ENCODE measurements at places on chromosomes 3 and 15.

- no peak for DNase-seq
These were observed 195.9 kb downstream of the SLCO3A1 start for GRCh38 chr15:92049290-92049989.

DNA sequence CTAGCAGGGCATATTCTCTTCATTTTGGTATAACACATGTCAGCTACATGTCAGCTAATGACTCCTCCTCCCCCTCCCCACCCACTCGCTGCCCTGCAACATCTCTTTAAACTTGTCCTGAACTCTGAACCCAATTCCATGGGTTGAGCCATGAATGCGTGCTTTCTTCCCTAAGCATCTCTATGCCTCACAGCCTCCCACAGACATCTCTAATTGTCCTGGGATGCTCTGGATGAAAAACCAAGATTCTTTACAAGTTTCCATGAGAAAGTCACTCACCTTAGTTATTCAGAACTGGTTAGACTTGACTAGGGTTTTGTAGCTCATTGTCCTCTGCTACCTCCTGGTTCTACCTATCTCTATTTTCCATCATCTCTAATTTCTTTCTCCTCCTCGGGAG is 629.1 kb downstream of the TBL1XR1 start:
- no peak for DNase-seq

GRCh38 chr3:156181509-156181908 is 61.1 kb downstream of the KCNAB1 start:
- no peak for DNase-seq

GRCh38 chr3:169509780-169510692 is 153.5 kb downstream of the MECOM start:
- no peak for DNase-seq

- no peak for DNase-seq
These were observed 47.1 kb downstream of the SCAP start for GRCh38 chr3:47428662-47429061.

DNA sequence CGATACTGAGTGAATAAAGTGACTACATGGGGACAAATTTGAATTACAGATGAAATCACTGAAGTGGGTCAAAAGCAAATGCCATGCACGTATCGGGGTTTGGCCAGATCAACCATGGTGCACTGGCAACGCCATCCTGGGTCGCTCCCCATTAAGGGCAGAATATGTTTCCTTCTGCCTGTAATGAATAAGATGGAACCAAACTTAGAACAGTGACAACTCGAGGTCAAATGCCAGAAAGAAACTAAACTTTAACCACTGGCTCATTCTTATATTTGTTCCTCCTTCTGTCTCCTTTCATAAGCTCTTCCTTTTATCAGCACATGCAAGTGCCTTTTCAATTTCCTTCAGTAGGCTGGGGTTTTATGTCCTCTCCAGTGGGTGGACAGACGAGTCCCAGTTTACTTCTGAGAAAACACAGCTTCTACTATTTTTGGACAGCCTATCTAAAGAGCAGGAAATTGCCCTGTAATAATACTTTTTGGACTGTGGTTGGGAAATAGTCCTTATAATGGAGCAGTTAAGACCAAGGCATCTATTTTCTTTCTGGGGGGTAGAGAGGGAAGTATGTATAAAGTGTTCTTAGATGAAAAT is 61.4 kb downstream of the WHAMM start:
- DNase-seq: no peak

GRCh38 chr3:71629289-71629688 is 45.8 kb upstream of the FOXP1 start:
- DNase-seq: no peak

- DNase-seq: no peak
These were observed 151.2 kb upstream of the UBE2E1 start for GRCh38 chr3:23654571-23654970.

GRCh38 chr3:11554236-11554610 is 89.5 kb downstream of the VGLL4 start:
- DNase-seq: no peak

DNA sequence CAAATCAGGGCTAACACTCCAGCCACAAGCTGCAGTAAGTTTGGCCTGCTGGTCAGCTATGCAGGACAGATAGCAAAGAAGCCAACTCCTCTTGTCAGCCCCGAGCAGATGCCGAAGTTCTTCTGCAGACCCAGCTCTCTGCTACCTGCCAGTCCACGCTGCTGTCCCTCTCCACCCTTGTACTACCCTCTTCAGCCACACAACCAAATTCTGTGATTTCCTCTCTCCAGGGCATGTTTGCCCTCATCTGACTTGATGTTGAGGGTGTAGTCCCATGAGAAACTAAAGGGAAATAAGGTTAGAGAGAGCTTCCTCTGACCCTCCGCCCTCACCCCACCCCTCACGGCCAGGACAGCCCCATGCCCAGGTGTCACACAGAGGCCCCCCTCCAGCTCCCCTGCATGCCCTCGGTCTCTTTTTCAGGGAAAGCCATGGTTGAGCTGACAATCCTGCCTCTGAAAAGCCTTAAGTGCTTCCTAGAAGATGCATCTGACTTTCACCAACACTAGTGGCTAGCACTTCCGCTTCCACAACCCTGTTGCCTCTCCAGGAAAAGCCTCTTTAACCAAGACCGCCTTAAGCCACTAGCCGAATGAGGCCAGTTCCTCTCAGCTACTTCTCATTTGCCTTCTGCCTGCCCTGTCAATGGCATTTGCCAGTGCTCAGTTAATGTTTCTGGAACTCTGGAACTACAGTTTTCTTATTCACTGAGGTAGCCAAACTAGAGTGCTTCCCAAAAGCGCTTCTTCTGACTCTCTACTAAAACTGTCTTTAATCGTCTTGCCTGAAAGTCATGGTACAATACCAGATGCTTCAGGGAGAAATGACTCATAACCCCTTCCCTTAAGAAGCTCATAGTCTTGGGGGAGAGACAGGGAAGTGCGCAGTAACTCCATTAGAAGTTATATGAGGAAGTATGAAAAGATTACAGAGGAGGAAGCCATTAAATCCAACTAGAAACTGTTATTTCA is 300.4 kb upstream of the STT3B start:
- no peak for DNase-seq

DNA sequence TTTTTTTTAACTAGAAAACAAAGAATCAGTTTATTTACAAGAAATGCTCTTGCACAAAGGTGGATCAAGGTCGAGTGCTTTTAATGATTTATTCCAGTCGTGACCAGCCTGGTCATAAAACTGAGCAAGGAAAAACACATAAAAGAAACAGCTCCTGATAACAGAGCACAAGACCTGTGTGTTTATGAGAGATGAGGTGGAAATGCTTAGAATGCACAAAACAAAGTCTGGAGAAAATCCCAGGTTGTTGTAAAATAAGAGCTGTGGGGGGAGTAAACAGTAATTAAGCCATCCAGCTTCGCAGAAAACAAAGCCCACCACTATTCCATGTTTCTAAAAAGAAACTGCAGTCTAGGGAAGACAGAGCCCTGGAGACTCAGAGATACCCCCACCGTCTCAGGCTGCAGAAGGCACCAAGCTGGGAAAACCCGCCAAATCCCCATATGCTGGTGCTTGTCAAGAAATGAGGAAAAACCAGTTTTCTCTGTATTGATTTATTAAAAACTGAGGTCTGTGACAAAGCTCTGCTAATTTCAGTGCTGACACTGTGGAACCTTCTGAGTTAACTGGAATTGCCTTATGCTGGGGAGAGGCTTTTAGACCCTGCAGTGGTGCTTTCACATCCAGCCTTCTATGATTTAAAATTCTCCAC is 139.3 kb downstream of the ADAMTS17 start:
- DNase-seq: no peak

GRCh38 chr3:38577371-38578080 is 72.0 kb downstream of the SCN5A start:
- DNase-seq: peak; percentile 0

GRCh38 chr3:14319654-14320182 is 82.7 kb upstream of the SLC6A6 start:
- DNase-seq: peak; percentile 26

DNA sequence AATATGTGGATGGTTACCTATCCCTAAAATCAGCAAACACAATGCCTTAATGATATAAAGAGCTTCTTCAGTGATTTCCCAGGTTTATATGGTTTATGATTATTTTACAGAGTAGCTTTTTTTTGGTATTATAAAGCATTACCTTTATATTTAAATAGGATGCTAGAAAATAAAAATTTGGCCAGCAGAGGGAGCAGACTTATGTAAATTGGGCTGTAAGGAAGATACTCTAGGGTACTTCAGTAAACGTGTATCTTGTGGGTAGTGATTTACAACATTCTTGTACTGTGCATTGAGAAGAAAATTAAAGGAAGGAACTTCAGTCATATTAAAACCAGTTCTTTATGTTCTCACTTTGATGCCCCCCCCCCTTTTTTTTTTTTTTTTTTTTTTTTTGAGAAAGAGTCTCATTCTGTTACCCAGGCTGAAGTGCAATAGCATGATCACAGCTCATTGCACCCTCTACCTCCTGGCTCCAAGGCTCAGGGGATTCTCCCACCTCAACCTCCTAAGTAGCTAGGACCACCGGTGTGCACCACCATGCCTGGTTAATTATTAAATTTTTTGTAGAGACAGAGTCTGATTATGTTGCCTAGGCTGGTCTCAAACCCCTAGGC is 167.9 kb downstream of the BBX start:
- no peak for DNase-seq

Measured in activated T-cell treated with anti-CD3 and anti-CD28 coated beads, Interleukin-2, amount 50 U/mL, for 48 hours (primary cell).